H1 (cell line): ENCODE measurements at places on chromosomes 6 and 20. TPM values are rescaled to one million over a fixed set of nuclear protein-coding genes. Genes with fewer than 3 reads are reported as not detected.

The MEP1A gene
- total RNA-seq = not detected in 2 replicates

GRCh38 chr20:51338692-51339440 is 203.7 kb downstream of the NFATC2 start:
- no peak overlapping the region for H3K4me3 ChIP-seq
- no peak for DNase-seq
- H3K27me3 ChIP-seq = no peaks in the 10 kb centered on the region
- no peak overlapping the region for H3K27ac ChIP-seq

DNA sequence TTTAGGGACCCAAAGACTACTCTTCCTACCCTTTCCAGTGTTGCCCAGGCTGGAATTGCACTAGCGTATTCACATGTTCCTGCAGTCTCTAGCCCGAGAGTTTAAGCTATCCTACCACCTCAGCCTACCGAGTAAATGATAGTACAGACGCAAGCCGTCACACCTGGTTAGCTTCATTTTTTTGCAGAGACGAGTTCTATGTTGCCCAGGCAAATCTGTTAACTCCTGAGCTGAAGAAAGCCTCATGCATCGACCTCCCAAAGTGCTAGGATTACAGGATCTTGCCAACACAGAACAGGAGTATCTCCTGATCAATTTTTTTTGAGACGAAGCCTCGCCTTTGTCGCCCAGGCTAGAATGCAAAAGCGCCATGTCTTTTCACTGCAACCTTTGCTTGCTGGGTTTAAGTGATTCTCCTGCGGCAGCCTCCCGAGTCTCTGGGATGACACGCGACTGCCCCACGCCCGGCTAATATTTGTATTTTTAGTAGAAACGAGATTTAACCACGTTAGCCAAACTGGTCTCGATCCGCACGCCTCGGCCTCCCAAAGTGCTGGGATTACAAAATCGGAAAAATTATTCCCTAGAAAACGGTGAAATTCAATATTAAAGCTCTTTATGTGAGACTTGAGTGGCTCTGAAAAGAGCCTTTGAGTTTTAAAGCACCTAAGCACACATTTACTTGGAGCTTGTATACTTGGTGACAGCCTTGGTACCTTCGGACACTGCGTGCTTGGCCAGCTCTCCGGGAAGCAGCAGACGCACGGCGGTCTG is 128.5 kb downstream of the HFE start:
- peak overlapping the region; percentile 93 for H3K27ac ChIP-seq
- H3K4me1 ChIP-seq = peaks cover 2% of the 10 kb centered on the region
- no peak for DNase-seq

GRCh38 chr20:23479043-23479442 is 11.9 kb upstream of the CST8 start:
- no peak overlapping the region for H3K4me3 ChIP-seq
- H3K4me1 ChIP-seq = peaks cover 8% of the 10 kb centered on the region
- no peak for DNase-seq
- no peak overlapping the region for H3K27ac ChIP-seq

GRCh38 chr20:20181322-20181721 is 129.0 kb downstream of the CFAP61 start:
- no peaks in the 10 kb centered on the region for H3K27me3 ChIP-seq
- H3K36me3 ChIP-seq = no peaks in the 10 kb centered on the region
- H3K4me1 ChIP-seq = no peaks in the 10 kb centered on the region

GRCh38 chr6:52815167-52816092 is 11.8 kb upstream of the GSTA1 start:
- H3K27me3 ChIP-seq = no peaks in the 10 kb centered on the region
- no peak overlapping the region for H3K4me3 ChIP-seq
- no peak overlapping the region for H3K27ac ChIP-seq
- H3K4me1 ChIP-seq = no peaks in the 10 kb centered on the region
- peak; percentile 34 for DNase-seq

DNA sequence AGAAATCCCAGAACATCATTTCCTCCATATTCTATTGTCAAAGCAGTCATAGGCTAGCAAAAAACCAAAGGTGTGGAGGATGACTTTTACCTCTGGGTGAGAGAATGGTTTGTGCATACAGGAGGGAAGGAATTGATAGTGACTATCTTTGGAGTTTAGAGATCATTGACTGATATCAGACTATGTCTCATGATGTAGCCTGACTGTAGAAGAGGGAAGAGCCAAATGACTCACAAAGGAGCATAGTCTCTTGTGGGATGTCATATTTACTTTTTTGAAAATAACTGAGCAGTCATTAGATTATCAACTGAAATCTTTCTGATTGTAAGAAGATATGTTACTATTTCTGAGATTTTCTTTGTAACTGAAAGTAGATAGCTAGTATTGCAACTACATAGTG is 158.5 kb downstream of the FLRT3 start:
- no peak overlapping the region for H3K27ac ChIP-seq
- DNase-seq = no peak
- no peaks in the 10 kb centered on the region for H3K4me1 ChIP-seq
- H3K36me3 ChIP-seq = no peaks in the 10 kb centered on the region; the same call in 1 of the 2 replicates
- no peaks in the 10 kb centered on the region for H3K27me3 ChIP-seq

GRCh38 chr6:156729248-156729647 is 47.9 kb upstream of the ARID1B start:
- DNase-seq = no peak
- H3K36me3 ChIP-seq = no peaks in the 10 kb centered on the region

GRCh38 chr6:34729631-34730470 is 27.5 kb upstream of the SNRPC start:
- no peak overlapping the region for H3K27ac ChIP-seq
- H3K4me3 ChIP-seq = no peak overlapping the region
- no peaks in the 10 kb centered on the region for H3K4me1 ChIP-seq
- H3K27me3 ChIP-seq = no peaks in the 10 kb centered on the region
- no peaks in the 10 kb centered on the region for H3K36me3 ChIP-seq
